ENCODE measurements at places on chromosomes 2 and 18. TPM values are rescaled to one million over a fixed set of nuclear protein-coding genes. Genes with fewer than 3 reads are reported as not detected.

The LYPD6 gene
- total RNA-seq = under 0.01 TPM

The PROKR1 gene
- not detected for total RNA-seq

The IWS1 gene
- 34.7 TPM for total RNA-seq

The IL36RN gene
- total RNA-seq = not detected

The NTSR2 gene
- total RNA-seq = under 0.01 TPM

The TBR1 gene
- total RNA-seq = not detected

The SKA1 gene
- 1.0 TPM for total RNA-seq

The SPP2 gene
- not detected for total RNA-seq

The SLC11A1 gene
- total RNA-seq = 0.17 TPM

The SLC38A11 gene
- 0.50 TPM for total RNA-seq

The GALNT14 gene
- total RNA-seq = 0.83 TPM

The CCDC88A gene
- total RNA-seq = 34.7 TPM

The MAP3K19 gene
- total RNA-seq = not detected

The METTL8 gene
- total RNA-seq = 10.8 TPM

The ANKRD23 gene
- 1.3 TPM for total RNA-seq

The TCF4 gene
- total RNA-seq = 57.6 TPM

The EVA1A gene
- total RNA-seq = 16.2 TPM

The MC5R gene
- not detected for total RNA-seq

The KIAA2012 gene
- total RNA-seq = under 0.01 TPM

The RPS27A gene
- total RNA-seq = 679 TPM

The EML6 gene
- total RNA-seq = 1.3 TPM

The UGT1A3 gene
- not detected for total RNA-seq

The EVX2 gene
- total RNA-seq = not detected

The TTN gene
- total RNA-seq = 0.33 TPM

The INPP5D gene
- total RNA-seq = 0.51 TPM

All from fibroblast of lung (primary cell).